ENCODE measurements at places on chromosomes 5 and 9. TPM values are rescaled to one million over a fixed set of nuclear protein-coding genes. Genes with fewer than 3 reads are reported as not detected.

- 0 out of 2 replicates have a peak, but pooled peaks cover 5% of the 10 kb centered on the region for H3K27me3 ChIP-seq
- no peak overlapping the region for H3K27ac ChIP-seq
- no peak overlapping the region for H3K4me3 ChIP-seq
- no peaks in the 10 kb centered on the region for H3K4me1 ChIP-seq
- H3K36me3 ChIP-seq = no peaks in the 10 kb centered on the region
Measured at GRCh38 chr5:157253547-157253946, 12.4 kb upstream of the CYFIP2 start.

- H3K27me3 ChIP-seq = peaks cover 6% of the 10 kb centered on the region
- no peaks in the 10 kb centered on the region for H3K4me1 ChIP-seq
- H3K27ac ChIP-seq = no peak within 1 kb of the TSS
- H3K36me3 ChIP-seq = no peaks in the 10 kb centered on the region
- DNase-seq = no peak
Measured at GRCh38 chr9:110208031-110208430, at the start of gene C9orf152. TSS of gene C9orf152 (minus strand) at chr9:110208159. CDS start at chr9:110207579, 580 bp downstream.

GRCh38 chr9:4073371-4073770, 226.5 kb downstream of the GLIS3 start:
- H3K36me3 ChIP-seq = no peaks in the 10 kb centered on the region
- H3K27me3 ChIP-seq = no peaks in the 10 kb centered on the region
- DNase-seq = no peak

DNA sequence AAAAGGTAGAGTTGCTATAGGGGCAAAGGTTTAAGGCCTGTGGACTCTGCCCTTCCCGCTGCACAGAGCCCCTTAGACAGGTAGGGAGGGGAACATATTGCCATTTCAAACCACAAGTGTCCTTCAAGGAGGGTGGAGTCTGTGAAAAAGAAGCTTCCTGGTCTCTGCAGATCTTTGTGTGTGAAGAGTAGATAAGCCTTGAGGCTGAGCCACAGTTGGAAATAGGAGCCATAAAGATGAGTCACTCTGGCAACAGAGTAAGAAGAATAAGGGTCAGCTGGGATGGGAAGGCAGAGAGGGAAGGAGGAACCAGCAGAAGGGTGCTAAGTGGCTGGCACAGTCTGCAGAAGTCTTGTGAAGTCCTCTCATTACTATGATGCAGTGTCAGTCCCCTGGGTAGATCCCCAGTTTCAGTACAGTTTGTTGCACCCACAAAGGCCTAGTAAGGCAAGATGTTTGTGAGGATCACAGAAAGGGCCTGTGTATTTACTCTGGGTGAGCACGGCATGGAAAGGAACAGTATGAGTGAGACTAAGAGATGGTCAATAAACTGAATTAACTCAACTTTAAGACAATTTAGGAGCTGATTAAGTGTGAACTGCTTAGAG, 18.1 kb downstream of the GRXCR2 start:
- DNase-seq = peak; percentile 96
- H3K27me3 ChIP-seq = no peaks in the 10 kb centered on the region
- no peak overlapping the region for H3K4me3 ChIP-seq
- no peaks in the 10 kb centered on the region for H3K36me3 ChIP-seq

GRCh38 chr9:127679506-127679905, 27.3 kb upstream of the CFAP157 start:
- H3K36me3 ChIP-seq = peaks cover 36% of the 10 kb centered on the region

DNA sequence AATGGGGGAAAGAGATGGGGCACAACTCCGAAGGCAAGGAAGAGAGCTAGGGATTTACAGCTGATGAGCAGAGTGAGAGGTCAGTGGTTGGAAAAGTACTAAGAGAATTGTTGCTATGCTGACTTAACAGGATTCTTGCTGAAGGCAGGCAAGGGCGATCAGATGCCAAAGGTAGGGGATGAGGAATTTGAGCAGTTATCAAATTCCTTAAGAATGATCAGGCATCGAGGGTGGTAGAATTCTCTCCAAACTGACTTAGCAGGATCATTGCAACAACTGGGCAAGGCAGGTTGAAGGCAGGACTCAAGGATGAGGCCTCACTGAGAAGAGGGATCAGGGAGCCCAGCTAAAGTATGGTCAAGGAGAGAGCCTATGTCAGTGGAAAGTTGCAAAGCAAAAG, 171.0 kb downstream of the HSD17B3 start:
- no peak overlapping the region for H3K27ac ChIP-seq
- no peaks in the 10 kb centered on the region for H3K4me1 ChIP-seq
- DNase-seq = no peak
- H3K27me3 ChIP-seq = peaks cover 25% of the 10 kb centered on the region
- no peak overlapping the region for H3K4me3 ChIP-seq

DNA sequence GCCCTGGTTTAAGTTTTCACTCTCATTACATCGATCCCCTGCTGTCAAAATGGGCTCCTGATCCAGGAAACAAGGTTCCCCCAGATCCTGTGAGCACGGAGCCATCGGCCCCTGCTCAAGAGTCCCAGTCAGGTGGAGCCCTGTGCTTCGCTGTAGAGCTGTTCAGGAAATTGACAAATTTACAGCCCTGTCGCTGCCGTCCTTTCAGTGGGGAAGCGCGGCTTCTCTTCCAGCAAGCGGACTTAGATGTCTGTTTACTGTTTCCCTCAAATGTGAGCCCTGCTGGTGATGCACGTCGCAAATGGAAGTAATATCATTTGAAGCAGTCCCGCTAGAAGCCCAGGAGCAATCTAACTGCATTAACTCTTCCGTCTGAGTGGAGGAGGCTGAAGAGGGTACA, 760.9 kb upstream of the WWC1 start:
- H3K4me1 ChIP-seq = no peaks in the 10 kb centered on the region
- H3K36me3 ChIP-seq = no peaks in the 10 kb centered on the region
- no peak overlapping the region for H3K4me3 ChIP-seq
- DNase-seq = no peak
- H3K27me3 ChIP-seq = no peaks in the 10 kb centered on the region

- H3K36me3 ChIP-seq = no peaks in the 10 kb centered on the region
- no peak overlapping the region for H3K4me3 ChIP-seq
- no peaks in the 10 kb centered on the region for H3K27me3 ChIP-seq
- no peak for DNase-seq
Measured at GRCh38 chr5:3818624-3819023, 223.0 kb downstream of the IRX1 start.

DNA sequence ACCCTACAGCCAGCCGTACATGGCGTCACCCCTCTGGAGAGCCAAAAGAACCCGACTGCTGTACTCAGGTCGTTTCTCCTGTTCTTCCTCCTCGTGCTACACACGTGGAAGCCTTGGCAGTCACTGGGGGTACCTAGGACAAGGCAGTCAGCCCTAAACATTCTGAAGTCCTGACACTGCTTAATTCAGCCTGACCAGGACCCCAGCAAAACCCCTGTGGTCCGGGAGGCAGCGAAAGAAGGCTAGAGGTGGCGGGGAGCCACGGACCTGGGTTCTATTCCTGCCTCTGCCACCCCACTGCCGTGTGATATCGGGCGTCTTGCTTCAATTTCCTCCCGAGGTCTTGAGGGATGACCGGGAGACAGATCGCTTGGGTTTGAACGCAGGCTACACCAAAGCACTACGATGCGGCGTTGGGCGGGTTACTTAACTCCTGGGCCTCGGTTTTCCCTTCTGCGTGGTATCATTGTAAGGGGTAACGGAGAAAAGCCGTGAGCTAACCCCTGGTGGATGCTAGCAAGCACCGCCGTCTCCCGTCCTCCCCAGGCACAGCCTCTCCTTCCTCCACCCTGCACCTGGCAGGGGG, 429 bp upstream of the ARL10 start:
- no peaks in the 10 kb centered on the region for H3K27me3 ChIP-seq
- no peak overlapping the region for H3K27ac ChIP-seq
- H3K4me3 ChIP-seq = no peak overlapping the region
- H3K4me1 ChIP-seq = peaks cover 5% of the 10 kb centered on the region
- H3K36me3 ChIP-seq = peaks cover under 1% of the 10 kb centered on the region

DNA sequence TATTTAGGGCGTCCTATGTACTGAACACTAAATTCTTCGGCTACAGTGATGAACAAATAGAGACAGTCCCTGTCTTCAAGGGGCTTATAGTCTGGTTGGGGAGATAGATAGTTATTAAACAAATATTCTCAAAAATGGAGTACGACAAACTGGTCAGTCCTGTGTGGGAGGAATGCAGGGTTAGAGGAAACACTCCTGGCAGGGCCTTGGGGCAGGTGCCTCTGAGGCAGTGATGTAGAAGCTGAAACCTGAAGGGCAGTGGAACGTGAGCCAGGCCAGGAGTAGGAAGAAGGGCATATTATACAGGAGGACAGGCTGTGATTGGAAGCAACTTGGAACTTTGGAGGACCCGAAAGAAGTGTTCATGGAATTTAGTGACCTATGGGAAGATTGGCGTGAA, 133.4 kb downstream of the AOPEP start:
- H3K4me3 ChIP-seq = no peak overlapping the region
- H3K36me3 ChIP-seq = no peaks in the 10 kb centered on the region
- no peak overlapping the region for H3K27ac ChIP-seq

GRCh38 chr9:69004836-69005235, 9.1 kb downstream of the PRKACG start:
- H3K36me3 ChIP-seq = no peaks in the 10 kb centered on the region
- no peaks in the 10 kb centered on the region for H3K4me1 ChIP-seq
- no peaks in the 10 kb centered on the region for H3K27me3 ChIP-seq
- H3K27ac ChIP-seq = no peak overlapping the region
- no peak overlapping the region for H3K4me3 ChIP-seq

- no peaks in the 10 kb centered on the region for H3K27me3 ChIP-seq
- no peak overlapping the region for H3K27ac ChIP-seq
- no peaks in the 10 kb centered on the region for H3K36me3 ChIP-seq
- DNase-seq = no peak
- H3K4me1 ChIP-seq = peaks cover 3% of the 10 kb centered on the region
Measured at GRCh38 chr9:105855987-105856386, 161.6 kb downstream of the TMEM38B start.

DNA sequence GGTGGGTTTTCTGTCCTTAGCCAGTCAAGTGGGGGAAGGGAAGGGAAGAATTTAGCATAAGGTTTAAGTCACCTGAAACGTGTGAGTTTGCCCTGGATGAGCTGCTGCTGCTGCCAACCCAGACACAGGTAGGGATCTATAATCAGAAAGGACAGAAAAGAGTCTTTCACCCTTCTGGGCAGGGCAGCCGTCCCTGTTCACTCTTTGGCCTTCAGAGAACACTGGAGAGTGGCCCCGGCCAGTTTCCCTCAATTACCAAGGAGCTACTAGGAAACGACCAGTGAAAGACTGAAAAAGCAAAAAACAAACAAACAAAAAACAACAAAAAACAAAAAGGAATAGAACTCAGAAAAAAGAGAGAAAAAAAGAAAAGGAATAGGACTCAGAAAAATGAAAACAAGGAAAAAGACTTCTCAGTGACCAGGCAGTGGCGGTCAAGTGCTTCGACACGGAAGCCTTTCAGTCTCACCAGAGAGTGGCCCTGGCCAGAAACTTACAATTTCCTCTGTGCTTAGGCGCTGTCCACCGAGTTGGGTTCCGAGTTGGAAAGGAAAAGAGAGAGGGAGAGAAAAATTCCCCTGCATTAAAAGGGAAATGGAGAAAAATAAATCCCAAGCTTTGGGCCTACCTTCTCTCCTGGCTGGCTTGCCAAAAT, 2.5 kb upstream of the GM2A start:
- no peak overlapping the region for H3K27ac ChIP-seq
- no peak overlapping the region for H3K4me3 ChIP-seq

DNA sequence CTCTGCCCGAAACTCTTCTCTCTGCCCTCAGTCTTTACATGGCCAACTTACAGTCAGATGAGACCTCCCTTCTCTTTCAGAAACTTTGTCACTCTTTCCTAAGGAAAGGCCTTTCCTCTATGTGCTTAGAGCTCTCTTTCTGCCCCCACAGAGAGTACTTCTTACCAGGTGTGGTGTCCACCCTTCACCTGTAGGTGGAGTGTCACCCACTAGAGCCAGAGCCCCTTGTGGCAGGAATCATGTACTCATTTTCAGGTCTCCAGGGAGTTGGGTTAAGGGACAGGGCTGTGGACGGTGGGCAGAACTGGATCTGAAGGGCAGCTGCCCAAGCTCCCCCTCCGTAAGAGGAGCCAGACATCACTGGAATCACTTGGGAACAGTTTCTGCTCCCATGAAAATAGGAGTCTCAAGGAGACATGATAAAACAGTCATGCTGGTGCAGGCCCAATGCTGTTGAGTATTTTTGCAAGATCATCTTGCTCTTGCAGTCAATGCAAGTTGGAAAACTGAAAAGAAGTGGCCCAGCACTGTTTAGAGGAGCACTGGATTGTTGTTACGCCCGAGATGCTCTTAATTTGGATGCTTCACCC, 436.7 kb downstream of the ZSWIM6 start:
- no peaks in the 10 kb centered on the region for H3K27me3 ChIP-seq
- no peaks in the 10 kb centered on the region for H3K36me3 ChIP-seq
- no peak overlapping the region for H3K4me3 ChIP-seq
- DNase-seq = peak; percentile 57
- no peaks in the 10 kb centered on the region for H3K4me1 ChIP-seq

- no peaks in the 10 kb centered on the region for H3K27me3 ChIP-seq
Measured at GRCh38 chr9:5178126-5178805, 7.2 kb downstream of the INSL6 start.

GRCh38 chr9:34500623-34501267, 22.0 kb downstream of the ENHO start:
- no peaks in the 10 kb centered on the region for H3K36me3 ChIP-seq
- no peaks in the 10 kb centered on the region for H3K27me3 ChIP-seq
- no peak overlapping the region for H3K4me3 ChIP-seq
- H3K4me1 ChIP-seq = no peaks in the 10 kb centered on the region
- DNase-seq = peak; percentile 64
- H3K27ac ChIP-seq = no peak overlapping the region

DNA sequence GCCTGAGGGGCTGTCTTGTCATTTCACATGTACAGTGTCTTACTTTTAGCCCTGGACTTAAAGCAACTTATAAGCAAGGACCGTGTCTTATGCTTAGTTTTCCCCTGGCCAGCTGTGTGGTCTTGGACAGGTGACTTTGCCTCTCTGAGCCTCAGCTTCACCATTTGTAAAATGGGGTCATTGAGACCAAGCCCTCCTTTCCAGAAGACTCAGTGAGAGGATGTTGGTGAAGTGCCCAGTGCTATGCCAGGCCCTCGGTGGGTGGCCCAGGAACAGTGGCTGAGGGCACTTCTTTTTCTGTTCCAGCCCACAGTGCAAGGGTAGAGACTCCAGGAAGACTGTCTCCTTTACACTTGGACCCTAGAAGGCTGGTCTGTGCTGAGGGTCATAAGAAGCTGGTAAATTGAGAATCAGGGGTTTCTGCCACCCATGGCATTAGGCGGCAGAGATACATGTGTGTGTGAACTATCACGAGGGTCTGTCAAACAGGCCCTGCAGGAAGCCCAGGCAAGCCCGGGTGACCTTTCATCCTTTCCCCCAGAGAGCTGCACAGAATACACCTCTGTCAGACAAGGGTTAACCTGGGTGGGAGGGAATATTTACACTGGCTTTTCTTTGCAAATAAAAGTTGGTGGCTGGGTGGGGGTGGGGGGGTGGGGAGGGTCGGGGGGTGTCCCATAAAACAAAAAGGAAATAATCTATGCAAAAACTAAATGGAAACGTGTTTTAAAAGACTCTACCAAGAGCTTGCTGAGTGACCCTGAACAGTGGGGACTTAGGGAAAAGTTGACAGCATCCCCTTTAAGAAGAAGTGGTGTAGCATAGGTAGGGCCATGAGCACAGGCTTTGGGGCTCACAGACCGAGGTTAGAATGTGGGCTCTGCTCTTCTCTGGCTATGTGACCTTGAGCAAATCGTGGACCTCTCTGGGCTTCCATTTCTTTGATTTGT, 20.4 kb upstream of the KIF12 start:
- H3K27me3 ChIP-seq = peaks cover 47% of the 10 kb centered on the region
- DNase-seq = no peak
- H3K36me3 ChIP-seq = no peaks in the 10 kb centered on the region
- no peak overlapping the region for H3K27ac ChIP-seq

The CCNJL gene
- 0.13 TPM for total RNA-seq

The IL33 gene
- 0.09 TPM for total RNA-seq

The DPYSL3 gene
- 0.55 TPM for total RNA-seq

The ANKRD33B gene
- total RNA-seq = 1.7 TPM

The XRCC4 gene
- total RNA-seq = 15.7 TPM

The FOXD4L5 gene
- total RNA-seq = 0.16 TPM

The MEGF10 gene
- total RNA-seq = not detected

The C9 gene
- 0.51 TPM for total RNA-seq

The PCDHGA11 gene
- not detected for total RNA-seq

Data from K562 (cell line).